C1 segment of cervical spinal cord (tissue), 14 donors: ENCODE measurements at places on chromosomes 4 and X.

DNA sequence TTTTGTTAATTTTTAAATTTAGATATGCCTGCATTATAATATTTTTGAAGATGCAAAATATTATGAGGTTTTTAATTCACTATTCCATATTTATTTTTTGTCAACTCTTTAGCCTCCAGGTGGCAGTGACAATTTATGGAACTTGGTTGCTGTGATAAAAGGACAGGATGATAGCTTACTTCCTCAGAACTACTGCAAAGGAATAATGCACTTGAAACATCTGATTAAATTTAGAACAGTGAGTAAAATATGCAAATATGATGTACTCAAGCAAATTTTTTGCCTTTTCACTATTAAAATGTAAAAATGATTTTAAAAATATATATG lies 45.1 kb downstream of the SPATA4 start:
- no peak for DNase-seq

GRCh38 chr4:138236037-138236436 lies 6.1 kb downstream of the SLC7A11 start:
- DNase-seq, result no peak

- no peak for DNase-seq
Observed at GRCh38 chr4:157911662-157912061, 261.2 kb downstream of the GASK1B start.

DNA sequence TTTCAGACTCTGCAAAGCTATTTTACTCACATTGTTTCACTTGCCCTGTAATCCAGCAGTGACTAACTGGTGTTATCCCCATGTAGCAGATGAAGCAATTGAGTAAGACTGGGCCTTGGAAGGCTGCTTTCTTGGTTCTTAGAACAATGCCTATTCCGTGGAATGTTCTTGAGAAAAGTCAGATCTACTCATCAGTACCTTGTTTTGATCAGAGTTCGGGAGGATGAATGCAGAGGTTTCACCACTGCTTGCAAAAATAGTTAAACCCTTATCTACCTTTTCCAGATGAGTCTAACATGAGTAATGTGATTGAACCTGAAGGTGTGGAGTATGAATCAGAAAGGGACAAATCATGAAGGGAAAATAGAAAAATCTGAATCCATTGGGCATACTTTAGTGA lies 1.8 kb downstream of the MAOB start:
- DNase-seq, result no peak

- no peak for DNase-seq
Observed at GRCh38 chr4:15466596-15466995, 3.1 kb upstream of the CC2D2A start.

- DNase-seq, result peak; percentile 2
Observed at GRCh38 chr4:73341454-73341853, 62.6 kb upstream of the ALB start.
